NCI-H1092 (cell line): ENCODE measurements at places on chromosomes 6 and 20.

- DNase-seq, result no peak
Measured at GRCh38 chr20:58851221-58851968, 693 bp upstream of the GNAS-AS1 start.

- no peak for DNase-seq
Measured at GRCh38 chr6:34657037-34657306, 39.6 kb downstream of the ILRUN start.

- DNase-seq, result no peak
Measured at GRCh38 chr6:159493898-159494585, 199.0 kb downstream of the SOD2 start.

DNA sequence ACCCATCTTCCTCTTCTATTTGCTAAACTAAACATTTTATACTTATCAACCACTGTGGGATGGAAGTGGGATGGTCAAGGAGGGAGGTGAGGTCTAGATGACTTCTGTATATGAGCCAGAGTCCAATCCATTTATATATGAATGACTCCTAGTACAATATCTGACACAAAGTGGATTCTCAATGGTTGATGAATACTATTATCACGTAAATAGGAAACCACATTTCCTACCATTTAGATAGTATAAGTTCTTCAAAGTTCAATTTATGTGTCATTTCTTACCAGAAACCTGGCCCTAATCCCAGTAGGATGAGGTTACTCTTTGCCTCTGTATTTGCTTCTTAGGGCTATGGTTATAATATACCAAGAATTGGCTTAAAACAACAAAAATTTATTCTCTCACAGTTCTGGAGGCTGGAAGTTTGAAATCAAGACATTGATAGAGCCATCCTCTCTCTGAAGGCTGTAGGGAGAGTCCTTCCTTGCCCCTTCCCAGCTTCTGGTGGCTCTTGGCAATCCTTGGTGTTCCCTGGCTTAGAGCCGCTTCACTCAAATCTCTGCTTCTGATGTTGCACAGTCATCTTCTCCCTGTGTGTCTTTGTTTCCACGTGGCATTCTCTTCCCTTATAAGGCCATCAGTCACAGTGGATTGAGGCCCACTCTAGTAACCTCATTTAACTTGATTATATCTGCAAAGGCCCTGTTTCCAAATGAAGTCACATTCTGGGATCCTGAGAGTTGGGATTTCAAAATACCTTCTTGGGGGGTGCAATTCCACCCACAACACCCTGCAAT lies 41.0 kb upstream of the RAB23 start:
- DNase-seq, result no peak

DNA sequence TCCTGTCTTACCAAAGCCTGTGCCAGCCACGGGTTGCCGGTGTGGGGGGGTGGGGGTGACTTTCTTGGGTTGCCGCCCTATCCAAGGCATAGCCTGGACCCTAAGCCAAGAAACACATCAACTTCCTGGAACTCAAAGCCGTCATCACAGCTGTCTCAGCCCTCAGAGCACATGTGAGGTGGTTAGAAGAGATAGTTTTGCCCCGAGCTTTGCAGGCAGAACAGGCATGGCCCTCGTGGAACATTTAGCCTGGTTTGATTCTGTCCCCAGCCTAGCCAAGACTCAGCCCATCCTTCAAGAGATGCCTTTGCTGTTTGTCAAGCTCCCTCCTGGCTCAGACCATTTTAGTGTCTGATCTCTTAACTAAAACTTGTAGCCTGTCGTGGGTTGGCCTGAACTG lies 64.9 kb downstream of the RREB1 start:
- no peak for DNase-seq

DNA sequence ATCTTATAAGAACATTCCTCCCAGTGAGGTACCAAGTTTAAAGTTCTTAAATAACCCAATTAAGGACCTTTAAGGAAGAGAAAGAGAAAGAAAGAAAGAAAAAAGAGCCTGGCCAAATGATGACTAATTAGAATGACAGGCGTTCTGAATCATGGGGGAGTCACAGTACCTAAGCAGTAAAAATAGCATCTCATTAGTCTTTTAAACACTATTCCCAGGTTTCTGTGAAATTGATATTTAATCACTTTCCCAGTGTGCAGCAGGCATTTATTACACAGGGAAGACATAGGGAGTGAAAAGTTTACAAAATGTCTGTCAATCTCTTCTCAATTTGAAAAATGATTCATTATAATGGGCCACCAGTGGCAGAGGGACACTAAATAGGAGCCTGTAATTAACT lies 251.4 kb upstream of the MANEA start:
- no peak for DNase-seq

DNA sequence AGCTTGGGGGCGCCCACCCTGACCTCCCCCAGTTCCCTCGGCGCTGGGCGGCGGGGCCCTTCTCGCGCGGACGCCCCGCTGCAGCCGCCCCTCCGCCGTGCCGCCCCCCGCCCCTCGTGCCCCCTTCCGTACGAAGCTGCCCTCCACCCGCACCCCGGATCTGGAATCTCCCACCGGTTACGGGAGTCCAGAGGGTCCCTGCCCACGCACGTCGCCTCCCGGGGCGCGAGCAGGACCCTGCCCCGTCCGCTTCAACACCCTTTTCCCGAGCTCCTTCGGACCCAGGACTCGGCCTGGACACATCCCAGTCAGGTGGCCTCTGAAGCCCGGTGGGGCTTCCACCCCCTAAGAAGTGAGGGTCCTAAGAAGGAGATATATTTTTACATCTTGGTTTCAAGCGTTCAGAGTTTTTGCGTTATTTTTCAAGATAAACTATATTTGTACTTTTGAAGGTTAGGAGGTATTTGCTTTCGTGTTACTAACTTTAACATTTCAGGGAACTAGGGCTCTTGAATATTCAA lies 506 bp downstream of the ARFGAP1 start:
- DNase-seq, result no peak

GRCh38 chr6:44219815-44220784 lies 3.3 kb upstream of the SLC29A1 start:
- no peak for DNase-seq

DNA sequence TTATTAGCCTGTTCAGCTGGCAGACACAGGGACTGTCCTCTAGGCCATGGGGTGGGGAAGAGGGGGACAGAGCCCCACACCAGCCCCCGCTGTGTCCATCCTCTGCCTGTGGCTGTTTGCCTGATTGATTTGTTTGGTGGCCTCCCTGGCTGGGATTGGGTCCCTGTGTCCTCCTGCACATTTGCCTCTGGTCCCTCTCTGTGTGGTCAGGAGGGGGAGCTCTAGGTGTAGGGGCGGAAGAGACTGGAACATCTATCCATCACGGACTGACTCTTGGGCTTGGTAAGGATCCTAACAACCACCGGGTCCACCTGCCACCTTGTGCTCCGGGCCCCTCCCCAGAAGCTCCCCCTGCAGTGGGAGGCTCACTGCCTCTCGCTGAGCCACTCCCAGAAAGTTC lies 38.4 kb upstream of the CCDC167 start:
- DNase-seq, result no peak

DNA sequence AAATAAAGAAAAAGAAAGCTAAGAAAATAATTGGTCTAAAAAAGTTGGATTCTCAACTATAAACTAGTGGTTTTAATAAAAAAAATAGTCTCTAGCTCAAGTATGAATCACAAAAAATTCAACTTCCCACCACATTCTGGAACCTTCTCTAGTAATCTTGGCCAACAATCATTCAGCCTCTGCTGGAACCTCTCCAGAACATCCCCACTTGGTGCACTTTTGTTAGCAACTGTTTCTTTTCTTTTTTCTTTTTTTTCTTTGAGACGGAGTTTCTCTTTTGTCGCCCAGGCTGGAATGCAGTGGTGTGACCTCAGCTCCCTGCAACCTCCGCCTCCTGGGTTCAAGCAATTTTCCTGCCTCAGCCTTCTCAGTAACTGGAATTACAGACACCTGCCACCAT lies 35.7 kb downstream of the TXLNB start:
- no peak for DNase-seq

DNA sequence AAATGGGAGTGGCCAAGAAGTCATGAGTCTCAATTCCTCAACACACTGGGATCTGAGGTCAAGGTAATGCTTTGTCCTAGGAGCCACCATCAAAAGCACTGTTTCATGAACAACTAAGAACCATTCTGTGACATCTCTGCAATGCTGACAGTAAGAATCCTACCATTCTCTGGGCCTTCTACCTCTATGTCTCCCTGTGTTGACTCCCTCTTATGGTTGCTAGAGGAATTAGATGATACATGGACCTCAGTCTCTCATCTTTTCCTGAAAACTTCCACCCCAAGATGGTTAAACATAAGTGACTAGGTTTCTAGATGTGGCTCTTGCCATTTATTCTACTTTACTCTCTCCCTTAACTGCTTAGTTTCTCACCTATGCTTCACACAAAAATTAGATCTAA lies 9.1 kb downstream of the MTRF1L start:
- no peak for DNase-seq

DNA sequence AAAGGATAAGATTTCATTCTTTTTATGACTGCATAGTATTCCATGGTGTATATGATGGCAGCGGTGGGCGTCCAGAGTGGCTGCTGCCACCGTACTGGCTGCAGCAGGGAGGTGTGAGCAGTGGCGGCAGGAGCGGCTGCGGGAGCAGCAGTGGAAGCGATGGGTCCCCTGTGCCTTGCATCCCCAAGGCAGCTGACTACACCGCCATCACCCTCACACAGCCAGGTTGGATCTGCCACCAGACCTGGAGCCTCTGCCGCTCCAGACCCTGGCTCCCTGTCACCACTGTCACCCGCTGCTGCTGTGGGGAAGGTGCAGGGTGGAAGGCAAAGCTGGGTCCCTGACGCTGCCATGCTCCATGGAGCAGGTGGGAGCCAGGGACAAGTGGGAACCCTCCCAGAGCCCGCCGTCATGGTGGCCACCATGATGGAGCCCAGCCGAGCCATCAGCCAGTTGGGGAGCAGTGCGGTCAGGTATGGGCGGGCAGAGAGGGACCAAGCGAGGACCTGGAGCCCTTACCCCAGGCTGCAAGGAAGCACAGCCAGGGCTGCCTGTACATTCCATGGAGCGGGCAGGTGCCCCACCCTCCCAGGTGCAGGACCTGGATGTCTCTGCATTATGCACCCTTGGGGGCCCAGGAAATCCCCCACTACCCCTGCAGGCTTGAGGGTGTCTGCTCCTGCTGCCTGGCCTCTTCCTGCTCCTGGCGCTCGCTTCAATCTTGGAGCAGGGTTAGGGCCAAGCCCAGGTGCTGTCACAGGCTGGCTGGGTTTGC lies 226.1 kb downstream of the OTOR start:
- no peak for DNase-seq

GRCh38 chr20:63857764-63858392 lies 3.4 kb upstream of the ABHD16B start:
- no peak for DNase-seq

DNA sequence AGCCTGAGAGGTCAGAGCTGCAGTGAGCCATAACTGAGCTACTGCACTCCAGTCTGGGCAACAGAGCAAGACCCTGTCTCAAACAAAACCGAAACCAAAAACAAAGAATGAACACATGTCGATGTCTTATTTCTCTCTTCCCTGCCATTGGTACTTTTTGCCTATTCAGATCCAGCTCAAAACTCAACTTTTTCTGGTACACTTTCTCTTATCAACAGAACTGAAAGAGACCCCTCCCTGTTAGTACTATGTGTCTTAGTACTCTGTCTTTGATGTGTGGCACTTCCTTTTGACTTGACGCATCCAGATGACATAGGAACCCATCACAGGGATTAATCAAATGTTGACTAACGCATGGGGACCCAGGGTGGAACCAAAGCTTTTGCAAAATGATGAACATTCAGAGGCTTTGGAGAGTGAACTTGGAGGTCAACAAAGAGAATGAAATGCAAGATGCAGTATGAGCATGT lies 44.8 kb downstream of the AKAP12 start:
- DNase-seq, result no peak

- DNase-seq, result no peak
Measured at GRCh38 chr6:10297832-10298231, 117.0 kb downstream of the TFAP2A start.

- no peak for DNase-seq
Measured at GRCh38 chr6:134523903-134524650, 206.2 kb upstream of the SGK1 start.

GRCh38 chr6:128111096-128111495 lies 210.2 kb upstream of the THEMIS start:
- no peak for DNase-seq

DNA sequence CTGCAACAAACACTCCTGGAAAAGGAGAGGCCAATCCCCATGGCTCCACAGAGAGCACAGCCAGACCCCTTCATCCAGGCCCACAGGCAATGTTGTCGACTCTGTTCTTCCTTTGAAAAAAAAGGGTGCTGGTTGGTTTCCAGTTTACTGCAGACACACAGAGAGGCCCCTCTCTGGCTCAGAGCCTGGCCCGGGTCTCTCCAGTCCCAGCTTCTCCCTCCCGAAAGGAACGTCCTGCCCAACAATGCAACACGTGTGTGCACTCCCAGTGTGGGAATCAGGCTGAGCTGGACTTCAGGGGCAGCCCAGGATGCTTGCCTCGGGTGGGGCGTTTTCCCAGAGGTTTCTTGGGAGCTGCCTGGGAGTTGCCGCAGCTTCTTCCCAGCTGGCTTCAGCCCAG lies 4.5 kb upstream of the NKAIN4 start:
- DNase-seq, result no peak
